ENCODE measurements at places on chromosomes 1 and 21.

GRCh38 chr1:147609358-147609757, 61.0 kb downstream of the ACP6 start:
- DNase-seq = no peak

GRCh38 chr1:90761781-90762589, 44.9 kb upstream of the BARHL2 start:
- no peak for DNase-seq

GRCh38 chr1:18121072-18121820, 13.6 kb downstream of the IGSF21 start:
- DNase-seq = no peak

DNA sequence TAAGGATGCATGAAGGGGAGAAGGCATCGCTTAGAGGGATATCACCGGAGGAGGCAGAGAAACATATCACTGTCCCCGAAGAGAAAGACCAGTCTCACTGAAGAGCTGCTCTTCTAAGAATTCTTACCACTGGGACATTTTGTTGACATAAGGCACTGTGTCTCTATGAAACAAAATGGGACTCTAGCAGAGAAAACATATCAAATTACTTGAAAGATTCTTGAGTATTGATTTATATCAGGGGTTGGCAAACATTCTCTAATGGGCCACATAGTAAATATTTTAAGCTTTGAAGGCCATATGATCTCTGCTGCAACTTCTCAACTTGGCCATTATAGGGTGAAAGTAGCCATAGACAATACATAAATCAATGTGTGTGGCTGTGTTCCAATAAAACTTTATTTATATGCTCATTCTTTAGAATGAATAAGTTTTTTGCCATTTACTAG, 41.0 kb upstream of the GREM2 start:
- no peak for DNase-seq

- no peak for DNase-seq
Measured at GRCh38 chr1:226491093-226491850, 57.3 kb upstream of the STUM start.

DNA sequence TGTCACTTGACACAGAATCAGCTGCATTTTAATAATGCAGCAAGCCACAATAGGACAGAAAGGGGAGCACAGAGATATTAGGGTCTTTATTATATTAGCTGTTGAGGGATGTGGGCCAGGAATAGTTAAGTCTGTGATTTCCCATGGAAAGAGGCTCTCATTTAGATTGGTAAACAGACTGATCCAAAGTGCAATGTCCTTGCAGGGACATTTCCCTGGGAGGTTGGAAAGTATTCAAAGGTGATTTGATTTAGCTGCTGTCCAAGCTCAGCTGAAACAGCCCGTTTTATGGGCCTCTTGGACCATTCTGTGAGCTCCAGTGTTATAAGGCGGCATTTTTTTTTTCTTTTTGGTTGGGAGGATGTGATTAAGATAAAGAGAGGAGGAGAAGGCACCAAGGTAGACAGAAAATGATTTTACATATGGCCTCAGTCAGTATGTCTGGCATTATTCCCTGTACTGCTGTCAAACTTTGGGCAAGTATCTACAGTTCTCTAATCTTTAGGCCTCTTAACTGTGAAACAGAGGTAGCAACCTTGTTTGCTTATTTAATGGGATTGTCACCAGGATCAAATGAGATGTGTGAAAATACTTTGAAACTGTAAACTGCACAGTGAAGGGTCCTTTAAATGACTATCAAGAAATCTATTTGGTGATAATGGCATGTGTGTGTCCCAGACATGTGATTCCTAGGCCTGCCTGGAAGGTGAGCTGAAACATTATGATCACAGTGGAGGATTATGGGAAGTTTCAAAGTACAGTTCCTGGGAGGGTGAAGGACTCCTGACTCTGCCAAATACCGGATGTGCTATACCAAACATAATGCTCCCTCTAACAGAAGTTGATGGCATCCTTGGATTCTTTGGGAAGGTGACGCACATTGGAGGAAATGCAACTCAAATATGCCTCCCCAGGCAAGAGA, 62.2 kb downstream of the NOS1AP start:
- no peak for DNase-seq

GRCh38 chr1:162070094-162070748, 730 bp downstream of the NOS1AP start:
- peak; percentile 6 for DNase-seq

DNA sequence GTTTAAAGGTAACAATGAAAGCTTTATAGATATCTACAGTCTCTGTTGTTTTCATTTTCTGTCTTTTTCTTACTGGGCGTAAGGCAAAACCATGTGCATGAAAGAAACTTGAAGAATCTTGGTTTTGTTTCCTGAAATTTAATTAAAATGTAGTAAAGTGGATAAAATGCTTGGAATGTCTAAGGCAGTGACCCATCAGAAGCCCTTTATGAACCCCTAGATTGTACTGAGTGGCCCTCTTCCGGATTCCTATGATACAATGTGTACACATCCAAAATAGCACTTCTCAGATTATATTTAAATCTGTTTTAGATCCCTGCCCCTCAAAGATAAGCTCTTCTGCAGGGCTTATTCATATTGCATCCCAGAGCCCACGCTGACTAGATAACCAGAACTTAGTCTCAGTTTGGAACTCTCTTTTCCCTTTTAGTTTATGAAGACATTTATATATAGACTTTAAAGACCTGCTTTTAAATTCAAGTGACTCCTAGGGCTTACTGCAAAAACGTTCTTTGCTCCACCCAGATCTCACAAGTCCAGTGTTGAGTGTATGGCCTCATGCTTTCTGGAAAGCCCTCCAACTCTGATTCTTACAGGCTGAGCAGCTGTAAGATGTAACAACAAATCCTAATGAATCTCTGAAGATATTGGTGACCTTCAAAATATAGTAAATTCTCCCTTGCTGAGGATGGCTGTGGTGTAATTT, 142.9 kb downstream of the LRRC7 start:
- no peak for DNase-seq

DNA sequence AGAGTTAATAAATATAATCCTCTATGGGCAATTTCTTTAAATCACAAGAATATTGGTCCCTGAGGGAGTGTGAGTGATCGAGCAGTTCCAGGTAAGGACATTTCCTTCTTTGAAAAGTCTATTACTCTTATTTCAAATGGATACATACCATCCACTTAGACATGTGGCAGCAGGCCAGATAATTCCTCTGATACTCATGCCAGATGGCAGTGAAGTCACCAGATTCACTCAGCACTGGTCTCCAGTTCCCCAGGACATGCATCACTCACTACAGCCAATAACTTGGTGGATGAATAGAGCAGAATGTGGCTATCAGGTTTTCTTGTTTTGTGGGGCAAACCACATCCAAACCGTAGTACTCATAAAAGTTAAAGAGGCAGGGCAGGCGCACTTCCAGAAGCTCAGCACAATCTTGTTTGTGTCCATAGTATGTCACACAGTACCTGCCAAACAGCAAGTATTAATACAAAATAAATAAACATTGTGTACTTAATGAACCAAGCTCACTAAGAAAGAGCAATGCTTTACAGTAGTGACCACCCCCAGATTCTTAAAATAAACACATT, 74.2 kb upstream of the CD53 start:
- no peak for DNase-seq

All from activated naive CD4-positive, alpha-beta T cell treated with Interleukin-2 at 50 U/mL for 16 hours (primary cell).